Gastrocnemius medialis (tissue), 4 donors: ENCODE measurements at places on chromosomes 16 and 17.
A peak's percentile ranks its signal among the peaks of the same experiment; 100 is the strongest.

DNA sequence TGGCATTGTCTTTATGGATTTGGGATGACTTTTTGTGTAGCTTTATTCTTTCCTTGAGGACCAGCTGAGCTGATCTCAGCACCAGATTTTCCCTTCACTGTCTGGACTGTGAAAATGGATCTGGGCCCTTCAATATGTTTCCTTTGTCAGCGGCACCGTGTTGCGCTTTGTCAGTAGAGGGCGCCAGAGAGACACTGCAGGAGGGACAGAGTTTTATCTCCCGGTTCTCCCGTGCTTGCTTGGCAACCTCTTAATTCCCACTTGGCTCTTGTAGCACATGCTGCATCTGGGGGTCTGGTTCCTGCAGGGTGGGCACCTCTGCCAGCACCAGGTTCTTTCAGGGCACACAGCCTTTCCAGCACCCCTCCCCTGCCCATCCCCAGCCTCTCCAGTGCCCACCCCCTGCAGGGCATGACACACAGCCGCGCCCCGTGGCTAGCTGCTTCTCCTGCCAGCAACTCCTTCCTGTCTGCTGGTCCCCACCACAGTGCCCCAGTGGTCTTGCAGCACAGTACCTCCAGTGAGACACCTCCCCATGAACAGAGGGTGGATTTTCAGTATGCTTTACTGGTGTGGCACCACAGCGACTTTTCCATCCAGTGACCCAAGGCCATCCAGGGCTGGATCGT lies 19.6 kb downstream of the OR1D5 start:
- no peak for DNase-seq
- H3K4me3 ChIP-seq: no peak overlapping the region

DNA sequence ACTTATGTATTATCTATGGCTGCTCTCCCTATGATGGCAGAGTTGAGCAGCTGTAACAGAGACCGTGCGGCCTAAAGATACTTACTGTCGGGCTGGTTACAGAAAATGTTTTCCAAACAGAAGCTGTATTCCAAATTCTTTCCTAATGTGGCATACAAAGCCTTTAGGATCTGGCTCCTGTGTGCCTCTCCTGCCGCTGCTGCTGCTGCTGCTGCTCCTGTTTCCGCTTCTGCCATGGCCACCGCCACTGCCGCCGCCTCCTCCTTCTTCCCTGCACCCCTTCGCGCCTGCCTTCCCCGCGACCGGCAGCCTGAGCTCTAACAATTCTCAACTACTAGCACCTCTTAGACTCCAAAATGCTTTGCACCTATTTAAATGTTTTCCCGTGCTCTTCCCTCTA lies 263.9 kb upstream of the TBX2 start:
- H3K36me3 ChIP-seq: no peaks in the 10 kb centered on the region
- H3K4me1 ChIP-seq: peaks cover 4% of the 10 kb centered on the region
- H3K4me3 ChIP-seq: peak overlapping the region; percentile 31
- H3K27ac ChIP-seq: peak overlapping the region; percentile 37

GRCh38 chr17:16085066-16085699 lies 85.6 kb downstream of the TTC19 start:
- H3K4me3 ChIP-seq: no peak overlapping the region
- DNase-seq: no peak
- H3K27me3 ChIP-seq: no peaks in the 10 kb centered on the region

GRCh38 chr17:36544044-36544306 lies 744 bp upstream of the GGNBP2 start:
- H3K27me3 ChIP-seq: no peaks in the 10 kb centered on the region
- peak; percentile 37 for DNase-seq
- peaks cover 36% of the 10 kb centered on the region for H3K4me1 ChIP-seq
- H3K27ac ChIP-seq: peak overlapping the region; percentile 99

GRCh38 chr17:14323522-14323981 lies 22.7 kb downstream of the HS3ST3B1 start:
- H3K4me3 ChIP-seq: no peak overlapping the region
- DNase-seq: no peak
- no peak overlapping the region for H3K27ac ChIP-seq

GRCh38 chr17:28551421-28552175 lies 826 bp downstream of the UNC119 start:
- no peak for DNase-seq
- no peaks in the 10 kb centered on the region for H3K36me3 ChIP-seq
- no peaks in the 10 kb centered on the region for H3K27me3 ChIP-seq
- peak overlapping the region; percentile 19 for H3K27ac ChIP-seq

GRCh38 chr17:78624324-78625151 lies 47.3 kb upstream of the DNAH17 start:
- H3K27ac ChIP-seq: no peak overlapping the region
- H3K27me3 ChIP-seq: no peaks in the 10 kb centered on the region
- H3K4me1 ChIP-seq: no peaks in the 10 kb centered on the region

- no peak for DNase-seq
- no peaks in the 10 kb centered on the region for H3K36me3 ChIP-seq
Observed at GRCh38 chr16:88785106-88785924, at the start of gene PIEZO1. PIEZO1 (minus strand) TSS chr16:88785220; CDS start chr16:88784964, 256 bp downstream.

DNA sequence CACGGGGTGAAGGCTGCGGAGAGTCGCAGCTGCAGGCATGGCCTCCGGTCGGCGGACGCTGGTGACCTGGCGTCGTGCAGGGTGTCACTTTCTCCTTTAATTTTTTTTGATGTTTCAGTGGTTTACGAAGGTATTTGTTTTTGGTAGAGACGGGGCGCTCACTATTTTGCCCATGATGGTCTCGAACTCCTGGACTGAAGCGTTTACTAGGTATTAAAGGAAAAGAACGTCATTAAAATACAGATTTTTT lies 17.1 kb downstream of the ZNF213 start:
- no peaks in the 10 kb centered on the region for H3K36me3 ChIP-seq
- peak overlapping the region; percentile 30 for H3K27ac ChIP-seq
- H3K27me3 ChIP-seq: peaks cover 12% of the 10 kb centered on the region
